ENCODE measurements at places on chromosomes 4 and X. TPM values are rescaled to one million over a fixed set of nuclear protein-coding genes. Genes with fewer than 3 reads are reported as not detected.

MAGEC3 gene
- total RNA-seq: not detected

JADE3 gene
- total RNA-seq: 1.1 TPM

HTN1 gene
- not detected for total RNA-seq

- no peak for DNase-seq
Observed at GRCh38 chrX:55120761-55121358, 32.0 kb downstream of the PAGE2 start.

DNA sequence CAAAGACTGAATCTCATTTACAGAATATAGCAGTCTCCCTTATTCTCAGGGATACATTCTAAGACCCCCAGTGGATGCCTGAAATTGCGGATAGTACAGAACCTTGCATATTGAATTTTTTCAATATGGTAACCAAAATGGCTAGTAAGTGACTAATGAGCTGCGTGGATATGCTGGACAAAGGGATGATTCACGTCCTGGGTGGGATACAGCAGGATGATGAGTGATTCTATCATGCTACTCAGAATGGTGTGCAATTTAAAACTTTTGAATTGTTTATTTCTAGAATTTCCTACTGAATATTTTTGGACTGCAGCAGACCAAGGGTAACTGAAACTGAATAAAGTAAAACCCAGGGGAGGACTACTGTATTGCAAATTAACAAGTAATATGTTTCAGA is 66.7 kb downstream of the STAG2 start:
- no peak for DNase-seq

- no peak for DNase-seq
Observed at GRCh38 chr4:11098461-11098860, 330.2 kb downstream of the HS3ST1 start.

DNA sequence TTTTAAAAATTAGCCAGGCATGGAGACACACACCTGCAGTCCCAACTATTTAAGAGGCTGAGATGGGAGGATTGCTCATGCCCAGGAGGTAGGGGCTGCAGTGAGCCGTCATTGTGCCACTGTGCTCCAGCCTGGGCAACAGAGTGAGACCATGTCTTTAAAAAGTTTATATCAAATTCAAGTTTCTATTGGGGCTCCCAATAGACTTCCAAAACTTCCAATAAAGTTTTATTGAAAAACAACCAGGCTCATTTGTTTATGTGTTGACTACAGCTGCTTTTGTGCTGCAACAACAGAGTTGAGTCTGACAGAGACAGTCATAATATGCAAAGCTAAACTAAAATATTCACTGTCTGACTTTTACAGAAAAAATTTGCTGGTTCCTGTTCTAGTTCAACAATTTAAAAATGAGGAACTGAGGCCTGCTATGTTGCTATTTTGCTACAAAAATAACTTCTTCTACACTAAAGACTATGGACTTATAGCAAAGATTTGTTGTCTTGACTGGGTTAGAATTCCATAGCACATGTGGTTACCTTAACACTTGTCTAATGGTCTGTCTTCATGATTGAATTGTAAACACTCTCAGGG is 63.3 kb upstream of the RELL1 start:
- no peak for DNase-seq

DNA sequence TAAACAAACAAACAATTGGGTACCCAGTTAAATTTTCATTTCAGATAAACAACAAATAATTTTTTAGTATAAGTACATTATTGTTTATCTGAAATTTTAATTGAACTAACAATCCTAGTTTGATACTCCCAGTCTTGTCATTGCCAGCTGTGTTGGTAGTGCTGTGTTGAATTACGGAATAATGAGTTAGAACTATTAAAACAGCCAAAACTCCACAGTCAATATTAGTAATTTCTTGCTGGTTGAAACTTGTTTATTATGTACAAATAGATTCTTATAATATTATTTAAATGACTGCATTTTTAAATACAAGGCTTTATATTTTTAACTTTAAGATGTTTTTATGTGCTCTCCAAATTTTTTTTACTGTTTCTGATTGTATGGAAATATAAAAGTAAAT is 2.9 kb downstream of the CXCL8 start:
- DNase-seq: no peak

- DNase-seq: no peak
Observed at GRCh38 chrX:147981038-147981752, at the start of gene FMR1NB. TSS of gene FMR1NB (plus strand) at chrX:147981337. CDS start at chrX:147981403, 66 bp downstream.

DNA sequence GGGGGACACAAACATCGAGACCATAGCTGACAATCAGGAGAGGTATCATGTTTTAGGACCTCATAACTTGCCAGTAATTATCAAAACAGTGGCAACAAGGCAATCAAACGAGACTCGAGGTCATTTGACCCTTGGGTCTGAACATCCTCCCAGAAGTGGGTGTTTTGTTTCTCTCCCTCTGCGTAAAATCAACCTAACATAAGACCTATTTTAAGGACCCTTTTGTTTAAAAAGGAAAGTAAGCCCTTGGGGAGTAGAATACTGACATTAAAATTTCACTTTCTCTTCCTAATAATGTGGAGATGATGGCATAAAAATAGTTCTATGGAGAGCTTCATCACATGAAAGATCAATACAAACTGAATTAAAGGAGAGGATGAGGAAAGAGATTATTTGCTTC is 106.2 kb upstream of the PUDP start:
- no peak for DNase-seq

- DNase-seq: no peak
Observed at GRCh38 chr4:89949782-89950387, 55.2 kb downstream of the MMRN1 start.

DNA sequence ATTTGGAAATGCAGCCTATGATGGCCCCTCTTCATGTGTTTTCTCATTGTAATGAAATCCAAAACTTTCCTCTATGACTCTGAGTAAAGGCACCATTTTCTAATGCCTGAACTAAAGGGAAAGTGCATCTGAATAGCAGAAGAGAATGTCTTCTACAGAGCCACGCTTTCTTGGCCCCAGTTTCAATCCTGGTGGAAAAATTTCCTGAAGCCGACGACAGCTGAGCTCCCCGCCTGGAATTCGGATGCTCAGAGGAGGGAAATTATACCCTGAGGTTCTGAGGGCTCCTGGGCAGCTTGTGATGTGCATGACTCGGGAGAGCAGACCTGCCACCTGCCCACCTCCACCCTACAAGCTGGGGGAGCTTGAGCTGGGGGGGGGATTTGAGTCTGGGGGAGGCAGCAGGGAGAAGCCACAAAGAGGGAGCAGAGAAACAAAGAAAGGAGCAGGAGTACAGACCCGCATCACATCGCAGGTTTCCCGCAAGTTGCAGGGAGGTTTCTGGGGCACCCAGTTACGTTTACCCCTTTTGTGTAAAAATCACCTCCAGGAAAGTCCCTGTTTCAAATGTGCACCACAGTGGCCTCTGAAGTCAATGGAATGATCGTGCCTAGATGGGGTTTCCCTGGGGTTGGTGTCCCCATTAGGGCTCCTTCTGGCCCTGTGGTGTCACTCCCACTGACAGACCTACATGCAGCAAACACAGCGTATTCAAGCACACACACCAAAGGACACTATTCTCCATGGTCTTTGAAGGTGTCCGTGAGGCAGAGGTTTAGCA is 145.6 kb upstream of the RBPJ start:
- peak; percentile 5 for DNase-seq

DNA sequence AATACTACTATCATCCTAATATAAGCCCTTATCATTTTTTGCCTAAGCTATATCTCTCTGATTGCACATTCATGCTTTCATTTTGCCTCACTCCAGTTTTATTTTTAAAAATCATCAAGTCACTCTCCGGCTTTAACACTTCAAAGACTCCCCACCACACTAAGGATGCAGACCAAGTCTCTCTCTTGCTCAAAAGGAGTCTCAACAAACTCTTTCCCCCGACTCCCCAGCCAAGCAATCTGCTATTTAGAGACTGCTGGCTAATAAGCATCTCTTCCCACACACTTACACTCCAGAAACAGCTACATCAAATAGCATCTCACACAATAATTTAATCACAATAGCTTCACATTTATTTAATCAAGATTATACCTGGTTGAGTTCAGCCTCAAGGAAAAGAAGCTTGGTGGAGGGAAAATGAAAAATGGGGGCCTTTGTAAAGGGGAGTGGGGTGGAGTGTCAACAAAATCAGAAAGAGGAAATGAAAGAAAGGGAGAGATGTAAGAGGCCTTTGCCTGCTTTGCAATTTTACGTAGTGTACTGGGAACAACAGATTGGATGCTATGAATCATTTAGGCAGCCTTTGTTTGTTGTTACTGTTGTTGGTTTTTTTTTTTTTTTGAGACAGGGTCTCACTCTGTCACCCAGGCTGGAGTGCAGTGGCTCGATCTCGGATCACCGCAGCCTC is 104.1 kb upstream of the MCF2 start:
- no peak for DNase-seq

DNA sequence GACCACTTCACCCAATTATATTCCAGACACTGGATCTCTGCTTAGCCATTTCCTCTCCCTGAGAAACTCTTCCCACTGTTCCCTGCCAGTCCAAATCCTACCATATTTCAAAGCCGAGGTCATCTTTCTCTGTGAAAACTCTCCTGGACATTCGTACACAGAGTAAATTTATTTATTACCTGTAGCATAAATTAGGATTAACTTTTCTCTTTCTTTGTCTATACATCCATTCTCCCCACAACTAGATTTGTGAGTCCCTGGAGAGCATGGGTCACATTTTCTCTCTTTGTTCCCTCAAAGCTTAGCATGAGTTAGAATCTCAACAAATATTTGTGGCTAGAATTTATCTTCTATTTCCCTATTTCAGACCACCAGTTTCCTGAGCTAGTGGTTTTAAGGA is 27.8 kb upstream of the SMIM10 start:
- DNase-seq: no peak

Data from T-cell (primary cell).